ENCODE measurements at places on chromosomes 1 and 21.

DNA sequence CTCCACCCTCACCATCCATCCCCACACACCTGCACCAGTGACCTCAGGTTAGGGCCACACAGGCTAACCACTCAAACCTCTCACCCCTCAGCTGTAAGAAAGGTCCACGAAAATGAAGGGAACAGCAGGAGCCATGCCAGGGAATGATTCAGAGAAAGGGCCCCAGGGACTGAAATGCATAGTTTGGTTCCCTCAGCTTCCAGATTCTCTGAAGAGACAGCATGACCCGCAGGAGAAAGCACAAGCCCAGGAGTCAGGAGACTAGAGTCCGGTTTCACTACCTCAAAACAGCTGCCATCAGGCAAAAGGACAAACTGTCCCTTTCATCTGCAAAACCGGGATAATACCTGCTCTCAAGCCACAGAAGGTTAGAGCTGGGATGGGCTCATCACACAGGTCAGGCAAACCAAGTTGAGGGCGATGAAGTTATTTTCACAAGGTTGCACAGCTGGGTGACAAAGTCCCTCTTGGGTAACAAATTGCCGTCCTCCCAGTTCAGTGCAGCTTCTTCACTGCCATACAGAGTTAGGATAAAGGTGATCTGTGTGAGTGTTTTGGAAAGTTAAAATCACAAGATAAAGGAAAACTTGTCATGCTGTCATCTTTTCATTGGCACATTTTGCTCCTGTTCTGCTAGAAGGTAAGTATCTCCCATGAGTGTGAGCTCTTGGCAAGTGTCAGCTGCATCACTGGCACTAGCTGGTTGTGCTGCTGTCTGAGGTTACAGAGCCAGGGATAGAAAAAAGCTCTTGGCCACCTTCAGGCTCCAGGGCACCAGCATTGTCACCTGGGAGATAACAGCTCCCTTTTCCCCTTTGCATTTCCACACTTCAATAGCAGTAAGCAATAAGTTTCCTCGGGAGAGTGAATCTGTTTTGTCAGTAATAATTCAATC, 120.4 kb downstream of the KCNH1 start:
- DNase-seq, result peak; percentile 12

DNA sequence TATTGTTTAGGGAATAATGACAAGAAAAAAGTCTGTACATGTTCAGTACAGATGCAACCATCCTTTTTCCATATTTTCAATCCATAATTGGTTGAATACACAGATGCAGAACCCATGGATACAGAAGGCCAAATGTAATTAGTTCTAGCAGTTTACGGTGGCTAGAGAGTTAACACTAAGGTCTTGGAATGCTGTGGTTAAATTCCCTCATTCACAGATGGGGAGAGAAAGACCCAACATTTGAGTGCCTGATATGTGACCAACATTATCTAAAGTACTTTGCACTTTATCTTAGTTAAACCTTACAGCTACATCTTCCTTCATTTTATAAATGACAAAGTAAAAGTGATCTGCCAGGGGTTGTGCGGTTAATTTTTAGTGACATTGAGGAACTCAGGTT, 5.3 kb downstream of the SCMH1 start:
- peak; percentile 39 for DNase-seq

DNA sequence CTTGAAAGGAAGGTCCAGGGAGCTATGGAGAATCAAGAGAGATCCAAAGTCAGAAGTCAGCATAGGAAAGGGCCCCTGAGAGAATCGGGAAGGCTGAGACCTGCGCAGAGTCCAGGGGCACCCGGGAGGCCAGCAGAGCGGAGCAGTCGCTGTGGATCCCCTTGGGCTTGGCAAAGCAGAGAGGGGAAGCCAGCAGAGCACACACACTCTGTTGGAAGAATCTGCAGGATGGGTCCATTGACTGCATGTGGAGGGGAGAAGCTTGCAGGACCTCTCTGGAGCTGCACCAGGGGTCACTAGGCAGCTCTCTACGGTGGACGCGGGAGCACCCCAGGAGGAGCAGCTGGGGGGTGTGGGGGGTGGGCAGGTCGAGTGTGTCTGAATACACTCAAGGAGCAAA, 6.4 kb downstream of the RIPK4 start:
- DNase-seq, result no peak

GRCh38 chr1:212012034-212012740, 23.2 kb downstream of the INTS7 start:
- DNase-seq, result peak; percentile 63

GRCh38 chr1:50447961-50448360, 24.7 kb upstream of the DMRTA2 start:
- DNase-seq, result peak; percentile 35

GRCh38 chr1:230308039-230308438, 118.1 kb downstream of the PGBD5 start:
- peak; percentile 73 for DNase-seq

DNA sequence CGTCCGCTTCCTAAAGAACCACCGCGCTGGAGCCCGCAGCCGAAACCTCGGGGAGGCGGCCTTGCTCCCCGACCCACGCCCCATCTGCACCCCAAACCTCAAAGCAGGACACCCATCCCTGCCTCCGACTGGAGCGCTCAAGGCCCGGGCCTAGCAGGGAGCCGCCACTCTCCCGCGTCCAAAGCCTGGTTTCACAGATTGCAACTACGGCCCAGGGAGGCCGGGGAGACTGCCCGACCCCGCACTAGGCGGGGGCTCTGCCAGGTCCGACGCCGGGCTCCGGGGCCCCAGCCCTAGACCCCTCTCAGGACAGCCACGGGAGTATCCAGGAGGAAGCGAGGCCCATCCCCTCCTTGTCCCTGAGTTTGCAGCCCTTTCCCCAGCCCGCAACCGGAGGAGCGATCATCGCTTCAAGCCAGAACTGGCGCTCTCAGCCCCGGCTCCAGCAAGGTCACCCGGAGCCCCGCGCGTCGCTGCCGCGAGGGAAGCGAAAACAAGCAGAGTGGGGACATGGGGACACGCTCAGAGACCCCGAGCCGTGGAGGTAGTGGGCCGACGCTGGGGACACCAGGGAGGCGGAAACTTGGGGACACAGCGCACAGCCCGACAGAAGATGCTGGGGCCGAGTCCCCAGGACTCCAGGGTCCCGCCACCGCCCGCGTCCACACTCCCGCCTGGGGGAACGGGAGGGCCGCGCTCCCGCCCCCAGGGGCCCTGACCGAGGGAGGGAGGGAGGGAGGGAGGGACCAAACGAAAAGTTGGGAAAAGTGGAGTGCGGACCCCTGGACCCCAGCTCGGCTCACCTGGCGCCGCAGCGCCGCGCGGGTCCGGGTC, 433 bp downstream of the TMEM200B start:
- DNase-seq, result peak; percentile 53

- no peak for DNase-seq
Observed at GRCh38 chr1:65281846-65282245, 27.5 kb upstream of the DNAJC6 start.

GRCh38 chr1:39656391-39656790, 15.5 kb downstream of the NT5C1A start:
- no peak for DNase-seq

- no peak for DNase-seq
Observed at GRCh38 chr1:214101246-214101645, 113.5 kb downstream of the PROX1 start.

DNA sequence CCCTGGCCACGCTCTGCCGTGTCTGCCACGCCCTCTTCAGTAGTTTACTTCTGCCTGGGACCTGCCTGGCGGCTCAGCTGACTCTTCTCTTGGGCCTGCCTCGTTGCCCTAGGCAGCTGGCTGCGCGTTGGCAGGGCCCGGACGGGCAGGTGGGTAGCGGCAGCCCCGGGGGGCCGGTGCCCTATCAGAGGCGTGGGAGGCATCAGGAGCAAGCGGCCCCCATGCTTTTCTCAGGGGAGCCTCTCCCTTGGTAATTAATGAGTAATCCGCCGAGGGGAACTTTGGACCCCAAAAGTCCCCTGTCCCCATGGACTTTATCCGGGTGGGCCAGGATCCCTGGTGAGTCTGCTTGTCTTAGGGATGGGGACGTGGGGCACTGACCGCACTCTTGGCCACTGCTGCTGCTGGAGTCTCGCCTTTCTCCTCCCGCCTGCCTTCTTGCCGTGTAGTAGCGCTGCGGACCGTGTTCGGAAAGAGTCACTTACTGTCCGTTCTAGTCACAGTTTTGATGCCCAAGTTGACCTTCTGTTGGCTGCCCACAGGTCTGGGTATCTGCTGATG, 22.7 kb downstream of the SKI start:
- DNase-seq, result no peak

DNA sequence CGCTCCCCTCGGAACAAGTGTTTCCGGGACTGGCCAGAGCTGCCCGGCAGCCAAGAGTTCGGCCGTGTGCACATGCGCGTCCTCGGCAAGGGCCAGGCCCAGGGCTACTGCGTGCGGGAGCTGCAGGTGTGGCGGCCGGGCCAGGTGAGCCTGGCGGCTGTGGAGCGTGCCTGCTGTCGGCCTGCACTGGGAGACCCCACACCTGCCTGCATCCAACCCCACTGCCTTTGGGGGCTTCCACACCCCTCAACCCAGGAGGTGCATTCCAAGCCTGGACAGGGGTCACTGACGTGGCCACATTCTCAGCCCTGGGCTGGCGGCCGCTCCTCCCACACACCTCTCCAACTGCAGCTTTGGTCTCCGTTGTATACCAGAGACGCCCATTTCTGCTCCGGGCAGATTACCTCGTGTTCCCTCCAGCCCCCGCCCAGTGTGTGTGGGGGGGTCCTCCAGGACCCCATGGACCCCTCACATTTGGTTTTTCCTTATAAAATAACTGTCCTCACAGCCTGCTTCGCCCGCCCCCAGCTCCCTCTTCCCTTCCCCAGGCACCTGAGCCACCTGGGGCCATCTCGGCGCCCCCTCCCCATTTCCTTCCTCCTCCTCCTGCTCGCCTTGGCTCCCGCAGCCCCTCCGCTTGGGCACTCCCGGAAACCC, 6.1 kb downstream of the RNF223 start:
- DNase-seq, result no peak

- DNase-seq, result no peak
Observed at GRCh38 chr1:165856606-165857005, 29.2 kb downstream of the UCK2 start.

DNA sequence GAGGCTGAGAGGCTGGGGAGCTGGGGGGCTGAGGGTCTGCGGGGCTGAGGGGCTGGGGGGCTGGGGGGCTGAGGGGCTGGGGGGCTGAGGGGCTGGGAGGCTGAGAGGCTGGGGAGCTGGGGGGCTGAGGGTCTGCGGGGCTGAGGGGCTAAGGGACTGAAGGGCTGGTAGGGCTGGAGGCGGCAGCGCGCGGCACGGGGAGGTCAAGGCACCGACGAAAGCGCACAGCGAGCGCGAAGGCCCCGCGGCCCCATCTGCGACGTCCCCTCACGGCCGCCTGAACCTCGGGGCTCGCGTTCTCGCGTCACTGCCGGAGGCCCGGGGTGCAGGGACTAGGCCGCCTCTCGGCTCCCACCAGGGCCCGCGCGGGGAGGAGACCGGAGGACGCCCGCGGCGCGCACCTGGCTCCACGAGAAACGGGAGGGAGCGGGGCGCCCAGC, 356 bp downstream of the INTS11 start:
- DNase-seq, result no peak

- DNase-seq, result no peak
Observed at GRCh38 chr1:71774705-71775104, 507.6 kb downstream of the NEGR1 start.

- DNase-seq, result peak; percentile 87
Observed at GRCh38 chr1:39047374-39048229, 21.5 kb downstream of the NDUFS5 start.

DNA sequence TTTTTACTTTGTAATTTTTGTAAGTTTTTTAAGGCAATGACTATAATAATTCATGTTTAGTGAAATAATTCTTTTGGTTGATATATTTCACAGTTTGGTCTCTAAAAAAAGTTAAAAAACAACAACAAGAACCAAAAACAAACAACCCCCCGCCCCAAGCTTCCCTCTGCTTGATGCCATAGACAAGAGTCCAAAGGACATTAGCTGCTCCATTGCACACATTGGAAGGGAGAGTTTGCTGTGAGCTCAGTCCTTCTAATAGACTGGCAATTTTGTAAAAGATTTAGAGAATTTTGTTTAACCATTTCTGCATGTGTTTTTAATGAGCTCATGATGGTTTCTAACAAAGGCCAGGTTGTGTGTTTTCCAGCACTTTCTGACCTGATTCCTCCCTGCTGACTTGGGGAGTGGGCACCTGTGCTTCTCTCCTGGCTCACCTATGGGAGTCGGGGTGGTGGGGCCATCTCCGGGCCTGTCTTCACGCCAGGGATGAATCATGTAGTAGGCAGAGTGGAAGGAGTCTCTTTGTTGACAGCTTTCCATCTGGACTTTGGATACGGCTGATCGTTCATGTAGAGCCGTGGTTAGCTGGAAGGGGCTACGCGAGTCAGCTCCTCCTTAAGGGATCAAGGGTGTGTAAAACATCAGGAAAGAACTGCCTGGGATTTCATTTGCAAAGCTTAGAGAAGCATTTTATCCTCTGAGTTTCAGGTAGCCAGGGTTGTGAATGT, 14.1 kb downstream of the ZBTB18 start:
- DNase-seq, result peak; percentile 46

DNA sequence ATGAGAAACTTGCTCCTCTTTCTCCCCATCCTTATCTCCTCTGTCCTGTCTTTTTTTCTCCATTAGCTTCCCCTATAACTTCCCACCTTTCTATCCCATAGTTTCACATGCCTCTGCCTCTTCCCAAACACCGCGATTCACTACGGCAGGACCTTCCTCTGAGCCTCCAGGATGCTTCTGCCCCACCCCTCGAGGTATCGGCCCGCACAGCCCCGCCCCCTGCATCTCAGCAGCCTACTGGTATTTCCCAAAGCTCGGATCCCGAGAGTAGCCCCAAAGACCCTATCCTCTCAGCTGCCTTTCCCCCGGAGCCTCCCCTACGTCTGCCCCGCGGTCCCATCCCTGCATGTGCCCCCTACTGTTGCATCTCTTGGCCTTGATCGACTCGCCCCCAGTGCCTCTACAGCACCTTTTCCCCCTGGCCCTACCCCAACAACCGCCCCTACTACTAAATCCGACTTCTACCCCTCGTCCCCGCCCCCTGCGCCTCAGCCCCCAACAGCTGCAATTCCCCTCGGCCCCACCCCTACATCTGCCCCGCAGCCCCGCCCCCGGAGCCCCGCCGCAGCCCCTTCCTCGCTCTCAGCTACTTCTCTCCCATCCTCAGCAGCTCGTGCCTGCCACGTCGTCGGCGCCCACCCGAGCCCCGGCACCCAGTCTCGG, 512 bp downstream of the PIAS3 start:
- peak; percentile 40 for DNase-seq

DNA sequence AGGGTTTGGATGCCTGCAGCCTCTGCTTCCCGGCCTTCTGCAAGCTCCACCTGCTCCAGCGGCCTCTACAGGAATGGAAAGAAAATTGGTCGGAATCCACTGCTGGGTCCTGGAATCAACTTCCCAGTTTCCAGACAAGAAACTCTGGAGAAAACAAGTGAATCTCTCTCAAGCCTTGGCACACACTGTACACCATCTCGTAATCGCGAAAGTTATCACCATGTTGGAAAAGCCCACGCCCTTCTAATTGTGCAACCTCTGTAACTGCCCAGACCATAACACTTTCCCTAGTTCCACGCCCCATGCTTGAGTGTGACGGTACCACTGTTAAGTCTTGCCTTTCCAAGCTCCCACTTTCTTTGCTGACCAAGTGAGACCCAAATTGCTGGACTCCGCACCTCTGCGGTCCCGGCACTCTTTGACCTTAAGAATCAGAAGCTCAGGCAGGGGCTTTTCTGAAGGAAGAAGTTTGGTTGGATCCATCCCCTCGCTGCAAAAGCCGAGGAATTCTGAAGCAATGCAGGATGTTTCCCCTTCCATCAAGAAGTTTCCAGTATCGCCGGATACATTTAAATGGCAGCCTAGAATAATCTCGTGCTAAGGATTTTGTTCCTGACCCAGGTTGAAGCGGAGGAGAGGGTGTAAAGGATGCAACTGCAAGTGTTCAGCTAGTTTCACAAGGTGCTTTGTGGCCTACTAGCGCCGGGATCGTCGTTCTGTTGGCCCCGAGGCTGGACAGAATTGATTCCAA, 6.2 kb downstream of the NR5A2 start:
- DNase-seq, result no peak

GRCh38 chr1:203797948-203798655, 2.7 kb downstream of the ZBED6 start:
- no peak for DNase-seq

All from fibroblast of skin of right biceps (primary cell).